ENCODE measurements at places on chromosomes 6 and 20.

- no peak for DNase-seq
These were observed 7.8 kb downstream of the E2F3 start for GRCh38 chr6:20409427-20409971.

GRCh38 chr6:131399433-131399832 lies 173.6 kb upstream of the ARG1 start:
- DNase-seq, result no peak

DNA sequence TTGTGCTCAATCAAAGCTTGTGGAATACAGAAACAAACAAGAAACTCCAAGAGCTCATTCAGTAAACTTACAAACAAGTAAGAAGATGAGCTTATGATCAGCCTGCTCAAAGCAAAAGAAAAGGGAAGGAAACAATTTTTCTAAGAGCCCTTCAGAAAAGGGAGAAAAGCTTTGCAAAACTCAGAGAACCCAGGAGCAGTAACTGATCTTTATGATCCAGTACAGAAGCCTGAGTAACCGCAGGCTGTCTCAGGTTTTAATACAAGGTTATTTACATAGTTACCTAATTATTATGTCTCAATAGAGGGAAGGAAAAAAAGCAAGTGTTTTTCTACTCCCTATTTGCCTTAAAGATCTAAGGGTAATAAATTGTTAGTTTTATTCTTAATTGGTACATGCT lies 226.5 kb downstream of the MAFB start:
- no peak for DNase-seq

DNA sequence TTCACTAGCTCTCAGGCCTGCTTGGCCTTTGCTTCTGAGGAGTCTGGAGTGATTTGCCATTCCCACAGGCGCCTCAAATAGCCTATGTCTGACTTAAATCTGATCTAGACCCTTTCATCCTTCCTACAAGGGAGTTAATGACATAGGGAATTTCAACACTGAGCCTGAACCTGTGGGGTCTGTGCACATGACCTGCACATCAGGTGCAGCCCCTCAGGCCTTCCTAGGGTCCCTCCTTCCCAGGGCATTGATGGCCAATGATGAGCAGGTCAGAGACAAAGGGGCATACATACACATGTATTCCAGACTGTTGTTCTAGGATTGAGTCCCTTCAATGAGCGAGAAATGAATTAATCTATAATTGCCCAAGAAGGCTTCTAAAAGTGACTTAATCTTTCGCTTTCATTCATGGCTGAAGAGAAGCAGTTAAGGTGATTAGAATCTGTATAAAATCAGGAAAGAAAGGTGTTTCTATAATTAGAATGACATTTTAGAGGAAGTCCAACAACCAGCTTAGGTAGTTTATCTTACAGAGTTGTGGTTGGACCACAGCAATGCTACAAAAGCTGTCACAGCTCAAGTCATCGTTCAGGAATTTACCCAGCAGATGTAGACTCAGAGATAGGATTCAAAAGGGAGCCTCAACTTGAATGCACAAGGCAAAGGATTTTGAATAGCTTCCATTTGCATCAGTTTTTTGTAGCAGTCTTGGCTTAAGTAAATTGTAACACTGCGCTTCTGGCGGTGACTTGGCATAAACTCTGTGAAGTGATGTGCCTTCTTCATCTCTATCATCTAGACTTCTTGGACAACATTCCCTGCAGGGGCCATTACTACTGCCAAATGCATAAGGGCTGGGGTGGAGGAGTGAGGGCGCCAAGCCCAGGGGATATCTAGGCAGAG lies 27.0 kb upstream of the TBC1D7 start:
- DNase-seq, result no peak

DNA sequence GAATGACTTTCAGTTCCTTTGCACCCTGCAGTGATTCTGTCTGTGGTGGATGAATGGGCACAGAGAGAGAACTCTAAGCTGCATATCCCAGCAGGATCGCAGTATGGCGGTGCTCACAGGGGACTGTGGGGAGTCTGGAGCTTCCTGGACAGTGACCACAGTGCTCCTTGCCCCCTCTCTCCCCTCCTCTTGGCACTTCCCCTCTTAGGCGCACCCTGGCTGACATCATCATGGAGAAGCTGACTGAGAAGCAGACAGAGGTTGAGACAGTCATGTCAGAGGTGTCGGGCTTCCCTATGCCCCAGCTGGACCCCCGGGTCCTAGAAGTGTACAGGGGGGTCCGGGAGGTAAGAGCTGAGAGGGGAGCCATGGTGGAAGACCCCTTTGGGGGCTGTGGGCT lies 8.6 kb downstream of the BYSL start:
- DNase-seq, result no peak

Data from omental fat pad (tissue), 4 donors.